ENCODE measurements at places on chromosomes 5 and 9. TPM values are rescaled to one million over a fixed set of nuclear protein-coding genes. Genes with fewer than 3 reads are reported as not detected.

DNA sequence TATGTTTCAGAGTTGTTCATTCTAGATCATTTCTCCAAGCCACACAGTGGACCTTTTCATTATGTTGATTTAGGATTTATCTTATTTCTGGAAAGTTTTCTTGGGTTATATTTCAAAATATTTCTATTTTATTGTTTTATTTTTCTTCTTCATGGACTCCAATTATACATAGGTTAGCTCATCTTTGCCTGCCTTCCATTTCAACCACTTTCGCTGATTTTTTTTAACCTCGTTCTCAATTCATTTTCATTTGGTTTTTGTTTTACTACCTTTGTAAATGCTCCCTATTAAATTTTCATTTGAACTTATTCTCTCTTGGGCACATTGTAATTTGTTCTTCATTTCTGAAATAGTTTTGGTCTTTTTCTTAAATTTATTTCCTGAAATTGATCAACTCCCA lies 169.0 kb upstream of the PITX1 start:
- no peak for DNase-seq

- DNase-seq = no peak
These were observed 192.7 kb upstream of the NR4A3 start for GRCh38 chr9:99628849-99629620.

The SLC45A2 gene
- total RNA-seq = not detected

DNA sequence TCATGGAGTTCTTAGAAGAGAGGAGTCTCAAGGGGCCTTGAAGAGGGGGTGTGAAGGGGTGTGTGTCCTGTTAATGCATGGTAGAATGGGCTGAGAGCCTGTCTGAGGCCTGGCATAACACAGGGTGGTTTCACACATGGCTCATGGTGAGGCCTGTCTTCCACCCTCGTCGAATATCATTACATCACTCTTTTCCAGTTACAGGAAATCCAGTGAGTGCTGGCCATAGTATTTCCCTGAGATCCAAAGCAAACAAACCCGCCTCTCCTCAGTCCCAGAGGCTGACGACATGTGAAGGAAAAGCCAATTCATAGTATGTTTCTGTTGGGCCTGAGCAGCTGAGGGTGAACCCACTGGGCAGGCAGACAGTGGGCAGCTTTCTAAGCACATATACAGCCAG lies 159.4 kb upstream of the NR3C1 start:
- no peak for DNase-seq

DNA sequence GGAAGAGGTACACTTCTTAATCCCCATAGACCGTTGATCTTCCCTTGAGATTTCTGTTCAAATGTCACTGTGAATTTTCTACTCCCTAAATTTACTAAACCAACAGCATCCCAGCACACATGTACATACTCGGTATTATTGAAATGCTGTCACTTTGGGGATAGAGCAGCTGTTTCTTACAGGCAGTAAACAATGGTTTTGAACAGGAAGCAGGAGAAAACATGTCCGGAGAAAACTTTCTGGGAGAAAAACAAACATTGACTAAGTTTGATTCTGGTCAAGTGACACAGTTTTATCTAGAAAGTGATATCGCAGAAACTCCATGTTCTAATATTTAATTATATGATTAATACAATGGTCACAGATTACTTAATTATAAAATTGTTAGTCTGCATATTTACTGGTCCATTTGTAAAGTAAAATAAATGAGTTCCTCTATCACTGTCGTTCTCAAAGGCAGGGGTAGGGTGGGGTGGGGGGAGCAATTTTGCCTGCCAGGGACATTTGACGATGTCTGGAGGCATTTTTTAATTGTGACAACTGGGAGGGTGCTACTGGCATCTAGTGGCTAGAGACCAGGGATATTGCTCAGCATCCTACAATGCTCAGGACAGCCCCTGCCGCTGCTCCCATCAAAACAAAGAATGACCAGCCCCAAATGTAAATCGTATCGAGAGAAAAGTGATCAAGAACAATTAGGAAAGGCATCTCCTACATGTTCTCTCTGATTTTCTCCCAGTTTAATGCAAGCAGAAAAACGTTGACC lies 12.2 kb downstream of the TAS2R1 start:
- DNase-seq = no peak
